PC-3 (cell line): ENCODE measurements at places on chromosomes 2 and 18.

DNA sequence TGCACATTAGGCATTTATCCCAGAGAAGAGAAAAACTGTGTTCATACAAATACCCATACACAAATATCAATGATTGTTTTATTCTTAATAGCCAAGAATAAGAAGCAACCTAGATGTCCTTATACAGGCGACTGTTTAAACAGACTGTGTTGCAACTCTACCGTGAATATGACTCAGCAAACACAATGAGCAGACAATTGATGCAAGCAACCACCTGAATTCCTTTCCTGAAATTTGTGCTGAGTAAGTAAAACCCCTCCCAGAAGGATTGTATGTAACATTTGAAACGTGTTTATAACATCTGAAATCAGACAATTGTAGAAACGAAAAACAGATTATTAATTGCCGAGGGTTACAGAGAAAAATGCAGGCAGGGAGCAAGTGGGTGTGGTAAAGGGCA is 621.9 kb upstream of the SOX11 start:
- DNase-seq: peak; percentile 77

- no peak for DNase-seq
Observed at GRCh38 chr18:37006742-37007141, 177.8 kb downstream of the KIAA1328 start.

GRCh38 chr2:113233593-113234550 is 44.8 kb downstream of the PAX8 start:
- DNase-seq: no peak

GRCh38 chr2:82740527-82740926 is 1718.6 kb downstream of the SUCLG1 start:
- no peak for DNase-seq

DNA sequence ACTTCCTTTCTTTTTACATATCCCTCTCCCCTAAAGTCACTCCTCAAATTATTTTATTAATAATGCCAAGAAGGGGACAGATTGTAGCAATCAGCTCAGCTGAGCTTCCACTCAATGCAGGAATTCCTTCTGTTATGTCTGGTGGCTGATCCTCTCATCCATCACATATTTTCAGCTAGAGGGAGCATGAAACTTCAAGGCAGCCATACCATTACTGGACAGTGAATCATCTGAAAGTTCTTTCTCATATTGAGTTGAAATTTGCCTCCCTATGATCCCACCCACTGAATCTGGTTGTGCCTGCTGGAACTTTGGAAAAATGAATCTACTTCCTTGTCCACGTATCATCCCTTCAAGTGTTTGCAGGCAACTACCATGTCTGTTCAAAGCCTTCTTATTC is 11.2 kb downstream of the ZNF385B start:
- DNase-seq: peak; percentile 49

GRCh38 chr18:75624869-75625268 is 197.4 kb upstream of the SMIM21 start:
- DNase-seq: no peak

DNA sequence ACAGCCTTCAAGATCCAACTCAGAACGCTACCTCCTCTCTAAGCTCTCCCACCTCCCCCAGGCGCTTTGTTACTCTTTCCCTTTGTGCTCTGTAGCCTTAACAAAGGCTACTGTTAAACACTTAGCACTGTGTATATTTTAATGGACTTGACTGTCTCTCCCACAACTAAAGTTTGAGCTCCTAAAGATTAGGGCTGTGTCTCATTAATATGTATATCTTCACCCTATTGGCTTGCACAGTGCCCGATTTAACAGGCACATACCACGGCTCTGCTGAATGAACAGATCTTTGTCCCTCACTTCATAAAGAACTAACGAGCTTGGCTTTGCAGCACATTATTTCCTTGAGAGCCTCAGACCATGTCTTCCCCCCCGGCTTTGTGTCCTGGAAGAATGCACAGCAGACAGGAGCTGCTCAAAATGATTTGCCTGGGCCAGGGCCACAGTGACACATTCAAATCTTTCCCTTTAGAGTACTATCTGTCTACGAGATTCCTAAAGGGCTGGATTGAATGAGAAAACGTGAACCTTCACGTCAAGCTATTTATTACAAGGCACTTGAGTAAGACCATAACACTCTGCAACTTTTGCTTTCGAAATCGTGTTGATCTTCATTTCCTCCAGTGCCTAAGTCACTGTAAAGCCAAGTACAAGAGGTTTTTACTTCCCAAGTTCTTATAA is 22.1 kb downstream of the ABHD3 start:
- no peak for DNase-seq

DNA sequence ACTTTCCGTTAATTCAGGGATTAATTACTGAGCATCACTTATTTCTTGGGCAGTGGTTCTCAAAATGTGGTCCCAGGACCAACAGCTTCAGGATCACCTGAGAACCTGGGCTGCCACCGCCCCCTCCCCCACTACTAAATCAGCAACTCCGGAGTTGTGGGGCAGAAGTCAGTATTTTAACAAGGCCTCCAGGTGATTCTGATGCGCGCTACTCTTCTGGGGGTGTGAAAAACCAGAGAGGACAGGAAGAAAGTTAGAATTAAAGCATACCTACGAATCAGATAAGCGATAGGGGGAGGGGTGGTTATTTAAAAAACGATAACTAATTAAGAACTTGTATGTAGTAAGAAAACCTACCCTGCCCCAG is 319 bp downstream of the ZSCAN30 start:
- DNase-seq: no peak

GRCh38 chr18:57077786-57078552 is 68.9 kb upstream of the BOD1L2 start:
- DNase-seq: no peak

- DNase-seq: no peak
Observed at GRCh38 chr2:11389052-11389420, 44.6 kb upstream of the ROCK2 start.

- DNase-seq: no peak
Observed at GRCh38 chr2:61096438-61096837, 30.8 kb downstream of the SANBR start.

DNA sequence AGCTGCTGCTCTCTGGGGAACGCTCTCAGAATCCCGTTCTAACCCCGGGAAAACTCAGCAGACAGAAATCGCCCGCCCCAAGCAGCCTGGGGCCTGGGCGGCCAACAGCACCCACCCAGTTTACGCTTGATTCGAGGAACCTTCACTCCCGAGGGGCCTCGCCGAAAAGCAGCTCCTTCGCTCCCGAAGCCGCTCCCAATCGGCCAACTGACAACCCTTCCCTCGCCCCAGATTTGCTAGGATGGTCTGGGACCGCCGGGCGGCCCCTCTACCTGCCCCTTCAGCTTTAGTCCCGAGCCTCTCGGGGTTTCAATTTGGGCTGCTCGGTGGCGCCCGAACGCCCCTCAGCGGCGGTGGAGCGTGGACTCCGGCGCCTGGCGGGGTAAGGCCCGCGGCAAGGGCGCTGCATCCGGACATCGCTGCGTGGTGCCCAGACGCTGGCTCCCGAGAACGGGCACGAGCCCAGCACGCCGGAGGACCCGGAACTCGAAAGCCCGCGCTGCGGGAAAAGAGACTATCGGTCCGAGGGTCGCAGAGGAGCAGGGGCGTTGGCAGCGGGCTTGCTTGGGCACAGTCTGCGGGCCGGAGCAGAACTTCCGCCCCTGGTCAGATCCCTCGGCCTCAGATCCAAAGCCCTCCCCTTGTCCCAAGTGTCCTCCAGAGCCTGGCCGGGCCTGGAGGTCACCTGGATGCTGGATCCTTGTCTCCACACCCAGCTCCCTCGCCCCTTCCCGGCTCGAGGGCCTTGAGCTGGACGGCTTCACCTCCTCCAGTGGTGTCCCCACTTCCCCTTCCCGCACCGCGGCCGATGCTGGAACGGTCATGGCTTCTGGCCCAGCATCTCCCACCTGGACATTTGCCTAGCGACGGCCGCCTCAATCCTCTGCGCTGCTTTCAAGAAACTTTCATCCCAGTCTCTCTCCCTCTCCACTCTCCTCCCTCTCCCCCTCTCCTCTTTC is 3.0 kb upstream of the OTX1 start:
- no peak for DNase-seq

GRCh38 chr18:61602836-61603235 is 269.6 kb downstream of the CDH20 start:
- peak; percentile 28 for DNase-seq

- no peak for DNase-seq
Observed at GRCh38 chr2:97660044-97660774, 3.6 kb downstream of the ACTR1B start.

DNA sequence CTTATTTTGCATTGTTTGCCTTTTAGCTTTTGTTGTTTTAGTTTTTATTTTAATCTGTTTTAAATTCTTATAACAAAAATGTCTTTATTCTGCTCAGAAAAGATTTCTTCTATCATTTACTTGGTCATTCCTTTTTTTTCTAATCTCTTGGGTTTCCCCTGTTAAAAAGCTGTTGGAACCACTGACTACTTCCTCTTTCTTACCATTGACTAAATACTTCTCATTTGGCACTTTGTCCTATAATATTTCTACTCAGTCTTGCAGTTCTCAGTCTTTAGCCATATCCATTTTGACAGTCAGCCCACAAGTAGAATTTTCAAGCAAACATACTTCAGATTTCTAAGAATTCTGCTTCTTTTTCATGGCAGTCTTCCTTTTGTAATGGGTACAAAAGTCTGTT is 567.2 kb downstream of the SATB2 start:
- DNase-seq: no peak

DNA sequence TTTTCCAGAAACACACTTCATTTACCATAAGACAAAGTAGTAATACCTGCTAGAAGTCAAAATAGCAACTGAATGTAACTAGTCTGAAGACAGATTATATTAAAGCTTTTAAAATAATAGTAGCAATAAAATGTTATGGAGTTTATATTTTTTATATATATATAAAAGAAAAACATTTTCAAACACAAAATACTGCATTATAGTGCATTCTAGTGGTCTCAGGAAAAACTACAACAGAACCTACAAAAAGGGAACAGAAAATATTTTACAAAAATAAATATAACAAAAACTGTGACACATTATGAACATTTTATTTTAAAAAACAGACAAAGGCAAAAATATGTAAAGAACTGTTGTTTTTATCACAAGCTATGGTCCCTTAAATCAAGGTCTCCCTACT is 48.0 kb downstream of the STRN start:
- DNase-seq: peak; percentile 13
